Metanephros (tissue), 2 donors: ENCODE measurements at places on chromosomes 3 and 15. TPM values are rescaled to one million over a fixed set of nuclear protein-coding genes. Genes with fewer than 3 reads are reported as not detected.

ARHGEF26 gene
- 12.0 TPM for total RNA-seq

ATG7 gene
- total RNA-seq: 46.2 TPM

C2CD4B gene
- 15.8 TPM for total RNA-seq

PCLAF gene
- total RNA-seq: 14.1 TPM

NMB gene
- total RNA-seq: 5.8 TPM

CGNL1 gene
- 40.1 TPM for total RNA-seq

NEO1 gene
- 63.4 TPM for total RNA-seq

BSN gene
- 1.5 TPM for total RNA-seq

ZMYND10 gene
- total RNA-seq: 3.9 TPM

GNAT1 gene
- not detected for total RNA-seq

SNAPC5 gene
- 15.7 TPM for total RNA-seq

AGTR1 gene
- total RNA-seq: 22.0 TPM

PAQR9 gene
- 0.12 TPM for total RNA-seq

GOLGA6L10 gene
- 7.0 TPM for total RNA-seq

PDHB gene
- 62.1 TPM for total RNA-seq

COX17 gene
- 44.3 TPM for total RNA-seq

IQCF5 gene
- not detected for total RNA-seq

PPP1R14D gene
- not detected for total RNA-seq

EEF1AKMT4 gene
- 1.8 TPM for total RNA-seq

PTX3 gene
- 5.1 TPM for total RNA-seq

LXN gene
- total RNA-seq: 21.3 TPM

LMAN1L gene
- total RNA-seq: not detected

CTXN2 gene
- not detected for total RNA-seq

RBP2 gene
- total RNA-seq: not detected

ASB14 gene
- total RNA-seq: 0.12 TPM

CD96 gene
- 2.6 TPM for total RNA-seq
